Left forelimb (tissue), 1 donor: ENCODE measurements at places on chromosomes 13 and 19.

GRCh38 chr19:51242881-51243630, 7.8 kb upstream of the SIGLECL1 start:
- no peak for DNase-seq

DNA sequence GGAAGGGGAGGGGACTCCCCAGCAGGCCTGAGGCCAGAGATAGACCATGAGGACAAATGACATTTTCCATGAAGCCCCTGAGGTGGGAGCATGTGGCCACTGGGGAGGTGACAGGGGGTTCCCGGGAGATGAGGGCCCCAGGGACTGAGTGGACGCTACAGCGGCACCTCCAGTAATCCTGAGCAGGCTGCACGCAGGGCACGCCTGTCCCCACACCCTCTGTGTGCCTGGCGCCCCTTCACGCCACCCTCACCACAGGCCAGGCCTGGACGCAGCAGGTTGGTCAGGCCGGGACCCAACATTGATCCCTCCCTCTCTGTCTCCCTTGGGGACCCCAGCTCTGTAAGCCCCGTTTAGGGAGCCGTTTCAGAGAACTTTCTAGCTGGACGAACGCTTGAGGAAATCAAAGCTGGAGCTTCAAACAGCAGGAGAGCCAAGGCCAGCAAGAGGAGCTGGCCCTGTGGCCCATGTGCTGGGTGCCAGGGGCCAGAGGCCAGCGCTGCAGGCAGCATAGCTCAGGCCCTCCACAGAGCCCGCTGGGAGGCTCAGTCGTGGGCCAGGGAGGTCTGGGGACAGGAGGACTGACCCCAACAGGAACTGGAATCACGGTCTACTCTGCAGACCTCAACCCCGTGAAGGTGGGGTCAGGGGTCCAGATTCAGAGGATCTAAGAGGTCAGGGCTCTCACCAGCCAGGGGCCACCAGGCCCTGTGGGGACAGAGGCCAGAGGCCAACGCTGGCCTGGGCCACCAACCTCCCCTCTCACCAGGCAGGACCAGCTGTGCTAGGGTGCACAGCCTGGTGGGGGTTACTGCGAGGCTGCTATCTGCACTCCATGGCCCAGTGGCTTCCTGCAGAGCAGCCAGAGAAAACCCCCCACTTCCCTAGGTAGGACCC, 14.6 kb downstream of the LSM4 start:
- no peak for DNase-seq

GRCh38 chr19:38617764-38618589, at the start of gene MAP4K1:
TSS of gene MAP4K1 (minus strand) at chr19:38617953. CDS start at chr19:38617895, 58 bp downstream.
- no peak for DNase-seq

- DNase-seq = no peak
Observed at GRCh38 chr19:33071887-33072286, 7.2 kb upstream of the RHPN2 start.

- DNase-seq = no peak
Observed at GRCh38 chr19:13097463-13098258, 5.0 kb downstream of the LYL1 start.

GRCh38 chr19:11639602-11640471, 42.6 kb downstream of the ZNF627 start:
- peak; percentile 96 for DNase-seq

GRCh38 chr19:31567776-31568175, 218.5 kb upstream of the TSHZ3 start:
- DNase-seq = peak; percentile 25

DNA sequence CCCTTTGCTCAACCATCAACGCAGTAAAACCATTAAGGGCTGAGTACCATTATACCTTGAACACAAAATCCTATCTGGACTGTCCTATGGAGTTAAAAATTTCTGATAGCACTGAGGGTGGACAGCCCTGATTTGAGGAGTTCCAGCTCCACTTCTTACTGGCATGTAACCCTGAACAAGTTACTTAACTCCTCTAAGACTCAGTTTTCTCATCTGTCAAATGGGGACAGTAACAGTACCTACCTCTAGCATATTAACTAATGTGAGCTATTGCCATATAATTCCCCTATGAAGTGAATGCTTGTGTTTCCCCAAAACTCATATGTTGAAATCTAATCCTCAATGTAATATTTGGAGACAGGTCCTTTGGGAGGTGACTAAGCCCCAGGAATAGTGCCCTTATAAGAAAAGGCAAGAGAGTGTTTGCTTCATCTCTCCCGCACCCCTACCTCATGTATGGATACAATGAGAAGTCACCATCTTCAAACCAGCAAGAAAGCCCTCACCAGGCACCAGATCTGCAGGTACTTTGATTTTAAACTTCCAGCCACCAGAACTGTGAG, 61.9 kb upstream of the DOCK9 start:
- no peak for DNase-seq

- no peak for DNase-seq
Observed at GRCh38 chr13:36858290-36858689, 39.3 kb downstream of the RFXAP start.

- no peak for DNase-seq
Observed at GRCh38 chr13:21871382-21871781, 200.5 kb downstream of the FGF9 start.

DNA sequence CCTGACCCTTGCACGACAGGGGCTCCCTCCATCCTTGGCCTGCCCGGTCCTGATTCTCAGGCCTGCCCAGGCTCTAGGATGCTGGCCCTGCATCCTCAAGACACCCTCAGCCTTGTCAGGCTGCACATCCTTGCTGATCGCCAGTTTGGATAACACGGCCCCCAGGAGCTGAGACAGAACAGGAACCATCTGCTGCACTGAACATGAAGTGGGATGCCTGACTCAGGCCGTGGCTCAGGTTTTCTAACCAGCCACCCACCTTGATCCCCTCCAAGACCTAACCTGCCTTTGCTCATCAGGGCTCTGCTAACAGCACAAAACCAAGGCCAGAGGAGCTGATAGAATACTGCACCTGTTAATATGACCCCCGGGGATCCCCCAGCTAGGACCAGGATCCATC, 56.0 kb downstream of the EPS15L1 start:
- no peak for DNase-seq
